Stimulated activated CD8-positive, alpha-beta memory T cell treated with anti-CD3 and anti-CD28 coated beads, Interleukin-15, amount 100 ng/mL, for 48 hours (primary cell): ENCODE measurements at places on chromosomes 1 and 21.

GRCh38 chr1:45397285-45397684 lies 57.0 kb upstream of the MUTYH start:
- DNase-seq, result no peak

GRCh38 chr1:59477286-59477685 lies 180.4 kb downstream of the FGGY start:
- peak; percentile 72 for DNase-seq

GRCh38 chr1:105793536-105794146 lies 1262.8 kb upstream of the PRMT6 start:
- no peak for DNase-seq

- no peak for DNase-seq
These were observed 42.1 kb upstream of the CASZ1 start for GRCh38 chr1:10838541-10838940.

GRCh38 chr1:43435146-43436145 lies 18.3 kb downstream of the HYI start:
- no peak for DNase-seq

DNA sequence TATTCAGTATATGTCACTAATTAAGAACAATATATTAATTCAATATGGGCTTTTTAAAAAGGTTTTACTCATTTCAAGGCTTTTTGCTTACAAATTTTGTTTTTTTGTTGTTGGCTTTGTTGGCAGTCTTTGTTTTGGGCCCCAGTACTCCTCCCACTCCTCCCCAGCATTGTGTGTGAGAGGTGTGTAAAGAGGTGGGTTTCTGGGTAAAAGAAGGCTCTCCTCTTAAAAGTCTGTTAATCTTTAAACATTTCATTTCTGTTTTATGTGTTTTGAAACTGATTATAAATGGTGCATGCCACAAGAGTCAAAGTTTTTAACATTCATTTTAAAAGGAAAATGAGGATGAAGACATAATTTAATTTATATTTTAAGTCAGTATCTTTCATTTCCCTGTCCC lies 79.6 kb downstream of the SASS6 start:
- DNase-seq, result no peak

GRCh38 chr1:172143384-172144055 lies 277.0 kb upstream of the C1orf105 start:
- DNase-seq, result no peak

- DNase-seq, result no peak
These were observed 187.9 kb downstream of the PATJ start for GRCh38 chr1:61930116-61930645.

DNA sequence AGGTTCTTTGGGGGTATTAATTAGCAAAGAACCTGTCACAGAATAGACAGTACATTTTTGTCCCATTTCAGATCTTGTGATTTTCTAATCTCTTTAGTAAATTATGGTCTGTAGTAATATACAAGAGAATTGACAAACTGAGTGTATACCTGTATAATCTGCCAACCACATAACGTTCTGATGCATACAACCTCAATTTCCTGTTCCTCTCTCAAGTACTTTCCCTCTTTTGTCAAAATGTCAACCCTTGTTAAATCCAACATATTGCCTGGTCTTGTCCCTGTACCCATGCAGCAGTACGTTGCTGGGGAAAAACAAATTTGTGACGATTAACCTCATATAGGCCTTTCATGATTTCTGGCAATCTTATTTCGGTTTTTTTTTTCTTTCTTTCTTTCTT lies 1.1 kb downstream of the ARV1 start:
- no peak for DNase-seq

DNA sequence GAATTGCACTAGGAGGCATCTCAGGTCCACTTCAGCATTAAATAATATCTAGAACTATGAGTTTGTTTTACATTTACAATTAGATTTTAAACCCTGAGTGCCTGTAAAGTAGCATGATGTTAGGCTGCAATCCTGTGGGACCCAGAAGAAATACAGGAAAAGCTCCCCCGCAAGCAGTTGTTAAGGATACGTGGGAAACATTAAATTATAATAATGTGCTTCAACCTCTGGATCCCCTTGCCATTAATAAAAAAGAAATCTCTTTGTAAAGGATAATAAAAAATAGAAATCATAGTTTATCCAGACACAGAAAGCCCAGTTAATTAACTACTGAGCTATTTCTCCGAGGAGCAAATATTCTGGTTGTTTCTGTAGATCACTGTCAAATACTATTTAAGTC lies 106.0 kb downstream of the PCNX2 start:
- no peak for DNase-seq

- DNase-seq, result no peak
These were observed 38.4 kb upstream of the CCSAP start for GRCh38 chr1:229381234-229381633.

DNA sequence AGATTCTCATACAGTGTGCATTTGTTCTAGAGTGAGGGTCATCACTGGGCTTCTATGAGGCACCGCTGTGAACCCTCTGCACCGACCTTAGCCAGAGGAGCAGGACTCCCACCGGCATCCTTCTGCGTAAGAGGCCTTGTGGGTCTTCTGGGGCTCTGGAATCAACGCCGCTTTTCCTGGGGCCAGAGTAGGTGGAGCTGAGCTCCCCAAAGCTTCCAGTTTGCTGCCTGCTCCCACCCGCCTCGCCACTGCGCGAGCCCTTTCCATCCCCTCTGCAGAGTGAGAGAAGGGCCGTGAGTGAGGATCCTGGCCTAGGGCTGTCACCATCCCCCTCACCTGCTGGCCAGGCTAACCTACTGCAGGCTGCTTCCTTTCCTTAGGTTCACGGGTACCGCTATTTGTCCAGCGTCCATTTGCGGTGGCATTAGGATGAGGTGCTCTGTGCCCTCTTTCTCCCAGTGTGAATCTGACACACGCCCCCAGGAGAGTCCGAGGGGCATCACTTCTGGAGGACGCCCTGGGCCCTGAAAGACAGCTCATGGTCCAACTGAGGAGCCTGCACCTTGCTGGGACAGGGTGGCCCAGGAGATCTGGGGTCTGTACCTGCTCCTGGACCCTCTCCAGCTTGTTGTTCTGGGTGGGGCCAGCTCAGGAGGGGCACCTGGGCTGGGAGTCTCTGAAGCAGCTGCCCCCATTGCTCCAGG lies 36.2 kb downstream of the UMODL1 start:
- no peak for DNase-seq

DNA sequence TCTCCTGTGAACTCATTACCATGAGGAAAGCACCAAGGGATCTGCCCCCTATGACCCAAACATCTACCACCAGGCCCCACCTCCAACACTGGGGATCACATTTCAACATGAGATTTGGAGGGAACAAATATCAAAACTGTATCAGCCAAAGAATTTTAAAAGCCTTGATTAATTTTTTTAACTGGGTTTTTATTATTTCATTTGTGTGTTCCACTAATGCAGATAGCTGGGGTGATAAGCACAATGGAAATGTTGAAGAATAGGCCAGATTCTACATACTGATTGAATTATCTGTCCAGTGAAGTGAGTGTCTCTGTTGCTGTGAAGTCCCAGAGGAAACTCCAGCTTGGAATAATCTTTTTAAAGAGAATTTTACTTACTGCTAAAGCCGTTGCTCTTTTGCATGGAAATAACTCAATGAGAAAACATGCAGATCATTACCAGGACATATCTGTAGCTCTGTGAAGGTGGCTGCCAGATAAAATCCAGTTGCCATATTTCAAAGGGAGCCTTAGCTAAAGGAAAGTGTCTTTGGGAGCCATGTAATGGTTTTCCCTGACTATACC lies 44.4 kb upstream of the DHCR24 start:
- no peak for DNase-seq

DNA sequence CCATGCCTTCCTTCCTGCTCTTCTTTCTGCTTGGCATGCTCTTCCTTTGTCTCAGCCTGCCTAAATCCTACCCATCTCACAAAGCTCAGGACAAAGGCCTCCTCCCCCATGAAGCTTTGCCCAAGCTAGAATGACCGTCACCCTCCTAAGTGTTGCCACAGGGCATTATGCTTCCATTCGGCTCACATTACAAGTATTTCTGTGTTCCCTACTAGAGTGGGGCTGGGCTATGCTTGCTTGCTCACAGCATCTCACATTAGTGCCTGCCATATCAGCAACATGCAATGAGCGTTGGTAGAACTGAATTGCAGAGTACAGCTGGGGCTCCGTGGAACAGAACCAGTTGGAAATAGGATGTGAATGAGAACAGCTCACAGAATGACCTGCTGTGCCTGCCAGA lies 82.8 kb downstream of the CD58 start:
- no peak for DNase-seq

GRCh38 chr1:51234721-51235425 lies 1.2 kb upstream of the RNF11 start:
- no peak for DNase-seq

- no peak for DNase-seq
These were observed 3.0 kb upstream of the TMEM54 start for GRCh38 chr1:32903991-32904785.
